ENCODE measurements at places on chromosomes 7 and 10.
A peak's percentile ranks its signal among the peaks of the same experiment; 100 is the strongest.

DNA sequence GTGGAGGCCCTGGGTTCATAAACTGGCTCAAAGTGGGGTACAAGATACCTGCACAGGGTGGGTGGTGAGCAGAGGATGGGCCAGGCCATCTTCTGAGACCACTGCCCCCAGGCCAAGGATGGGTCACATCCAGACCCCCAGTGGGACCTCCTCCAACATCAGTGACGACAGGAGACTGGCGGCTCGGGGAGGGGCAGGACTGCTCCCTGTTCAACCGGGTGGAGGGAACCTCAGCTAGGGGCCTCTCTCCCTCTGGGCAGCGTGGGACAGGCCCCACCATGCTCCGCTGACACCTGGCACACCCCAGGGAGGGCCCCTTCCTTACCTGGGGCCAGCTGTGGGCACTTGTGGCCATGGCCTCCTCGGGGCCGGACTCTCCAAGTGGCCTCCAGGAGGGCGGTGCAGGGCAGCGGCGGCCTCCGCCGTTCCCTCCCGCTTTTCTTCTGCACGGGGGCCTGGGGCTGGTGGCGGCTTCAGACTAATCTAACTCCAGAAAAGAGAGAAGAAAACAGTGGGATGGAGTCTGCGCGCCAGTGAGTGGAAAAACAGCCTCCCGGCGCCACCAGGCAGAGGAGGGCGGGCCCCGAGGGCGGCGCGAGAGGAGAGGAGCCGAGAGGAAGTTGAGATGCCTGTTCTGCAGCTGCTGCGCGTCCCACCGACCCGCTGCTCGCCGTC is at the start of gene CALHM2:
CALHM2 (minus strand) TSS at position 540 of the 675 bp plus-strand sequence. CDS start 2,429 bp downstream, outside the sequence.
- peak; percentile 45 for DNase-seq

GRCh38 chr7:77571801-77572200 is 34.7 kb downstream of the PTPN12 start:
- no peak for DNase-seq

GRCh38 chr10:3968727-3969126 is 183.7 kb upstream of the KLF6 start:
- no peak for DNase-seq

DNA sequence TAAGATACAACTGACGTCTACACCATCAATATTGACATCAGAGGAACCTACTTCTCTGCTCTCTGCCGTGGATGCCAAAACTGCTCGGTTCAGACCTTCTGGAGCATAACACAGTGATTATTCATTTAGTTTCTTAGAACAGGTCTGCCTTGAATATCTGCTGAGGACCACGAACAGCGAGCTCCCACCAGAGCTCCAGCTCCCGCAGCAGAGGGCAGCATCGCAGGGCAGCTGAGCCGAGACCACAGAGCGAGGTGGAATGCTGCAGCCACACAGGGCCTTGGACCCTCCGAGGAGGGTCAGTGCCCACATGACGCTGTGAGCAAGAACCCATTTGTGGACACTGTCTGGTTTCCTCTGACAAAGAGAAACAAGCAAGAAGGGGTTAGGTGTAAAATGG is 6.8 kb downstream of the VIPR2 start:
- DNase-seq = no peak

GRCh38 chr7:28623863-28624262 is 211.5 kb downstream of the CREB5 start:
- DNase-seq = no peak

DNA sequence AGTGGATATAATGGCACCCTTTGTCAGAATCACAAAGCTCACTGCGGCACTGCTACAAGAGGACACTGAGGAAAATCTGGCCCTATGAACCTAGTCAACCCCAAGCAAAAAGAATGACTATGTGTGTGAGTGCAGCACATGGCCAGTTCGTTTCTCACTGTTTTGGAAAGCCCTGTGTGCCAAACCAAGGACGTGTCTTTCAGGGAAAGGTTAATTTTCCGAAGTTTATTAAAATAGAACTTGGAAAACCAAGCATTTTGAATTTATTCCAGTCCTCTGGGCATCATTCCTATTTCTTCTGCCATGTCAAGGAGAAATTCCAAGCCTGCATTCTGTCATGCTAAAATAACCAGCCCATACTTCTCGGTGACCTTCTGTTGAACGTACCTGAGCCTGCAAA is 471.8 kb downstream of the PLXDC2 start:
- DNase-seq = no peak

All from stimulated activated CD4-positive, alpha-beta T cell treated with anti-CD3 and anti-CD28 coated beads, TNF-alpha, amount 100 ng/mL, for 24 hours (primary cell).